Stimulated activated CD4-positive, alpha-beta T cell treated with anti-CD3 and anti-CD28 coated beads, Interleukin-2, amount 100 ng/mL, for 24 hours (primary cell): ENCODE measurements at places on chromosomes 13 and 19.

GRCh38 chr13:112170823-112171569 is 104.0 kb downstream of the SOX1 start:
- DNase-seq: no peak

DNA sequence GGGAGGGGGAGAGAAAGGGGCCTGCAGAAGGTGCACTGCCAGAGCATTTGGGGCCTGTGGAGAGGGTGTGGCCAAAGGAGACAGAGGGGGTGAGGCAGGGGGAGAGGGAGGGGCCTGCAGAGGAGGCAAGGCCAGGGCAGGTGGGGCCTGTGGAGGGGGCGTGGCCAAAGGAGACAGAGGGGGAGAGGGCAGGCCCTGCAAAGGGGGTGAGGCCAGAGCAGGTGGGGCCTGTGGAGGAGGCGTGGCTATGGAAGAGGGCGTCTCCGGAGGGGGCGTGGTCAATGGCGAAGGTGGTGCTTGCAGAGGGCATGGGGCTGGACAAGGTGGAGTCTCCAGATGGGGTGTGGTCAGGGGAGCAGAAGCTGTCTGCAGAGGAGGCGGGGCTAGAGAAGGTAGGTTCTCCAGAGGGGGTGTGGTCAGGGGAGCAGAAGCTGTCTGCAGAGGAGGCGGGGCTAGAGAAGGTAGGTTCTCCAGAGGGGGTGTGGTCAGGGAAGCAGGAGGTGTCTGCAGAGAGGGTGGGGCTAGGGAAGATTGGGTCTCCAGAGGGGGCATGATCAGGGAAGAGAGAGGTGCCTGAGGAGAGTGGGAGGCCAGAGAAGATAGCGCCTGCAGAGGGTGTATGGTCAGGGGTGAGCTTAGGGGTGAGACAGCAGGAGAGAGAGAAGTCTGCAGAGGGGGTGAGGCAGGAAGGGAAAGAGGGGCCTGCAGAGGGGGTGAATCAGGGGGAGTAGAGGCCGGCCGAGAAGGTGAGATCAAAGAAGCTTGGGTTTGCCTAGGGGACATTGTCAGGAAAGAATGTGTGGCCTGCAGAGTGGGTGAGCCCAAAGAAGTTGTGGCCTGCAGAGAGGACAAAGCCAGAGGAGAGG is 3.4 kb downstream of the PRR36 start:
- DNase-seq: peak; percentile 70

GRCh38 chr13:56736966-56737365 is 403.8 kb upstream of the PRR20A start:
- no peak for DNase-seq

DNA sequence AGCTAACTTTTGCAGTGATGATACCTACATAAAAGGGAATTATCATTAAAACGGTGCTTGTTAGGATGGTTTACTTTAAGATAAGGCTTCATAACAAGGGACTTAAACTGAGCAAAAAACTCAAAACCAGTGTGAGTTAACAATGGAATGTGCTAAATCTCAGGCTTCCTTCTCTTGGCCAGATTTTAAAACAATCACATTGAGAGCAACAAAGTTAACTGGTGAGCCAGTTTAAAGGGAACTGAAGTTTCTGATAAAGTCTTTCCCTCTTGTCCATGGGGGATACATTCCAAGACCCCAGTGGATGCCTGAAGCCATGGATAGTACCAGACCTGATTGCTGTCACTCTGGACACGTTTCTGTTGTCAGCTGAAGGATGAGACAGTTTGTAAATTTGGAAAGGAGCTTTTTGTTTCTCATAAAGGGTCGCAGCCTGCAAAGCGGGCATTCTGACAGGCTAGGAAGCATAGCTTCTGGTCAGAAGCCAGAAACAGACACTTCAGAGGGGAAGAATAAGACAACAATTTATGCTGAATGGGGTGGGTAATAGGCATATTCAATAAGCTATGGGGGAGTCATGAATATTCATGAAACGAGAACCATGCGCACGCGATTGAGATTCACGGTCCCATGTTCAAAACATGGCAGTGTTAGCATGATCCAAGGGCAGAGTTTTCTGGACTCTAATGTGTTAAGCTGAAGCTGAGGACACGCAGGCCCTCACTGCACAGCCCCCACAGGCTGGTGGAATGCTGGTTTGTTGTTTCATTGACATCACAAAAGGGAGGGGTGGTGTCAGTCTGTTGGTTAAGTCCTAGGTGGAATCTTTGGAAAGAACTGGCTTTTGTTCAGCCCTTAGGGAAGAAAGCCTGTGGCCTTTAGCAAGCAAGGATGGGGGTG is 150.6 kb upstream of the RNF113B start:
- DNase-seq: no peak

DNA sequence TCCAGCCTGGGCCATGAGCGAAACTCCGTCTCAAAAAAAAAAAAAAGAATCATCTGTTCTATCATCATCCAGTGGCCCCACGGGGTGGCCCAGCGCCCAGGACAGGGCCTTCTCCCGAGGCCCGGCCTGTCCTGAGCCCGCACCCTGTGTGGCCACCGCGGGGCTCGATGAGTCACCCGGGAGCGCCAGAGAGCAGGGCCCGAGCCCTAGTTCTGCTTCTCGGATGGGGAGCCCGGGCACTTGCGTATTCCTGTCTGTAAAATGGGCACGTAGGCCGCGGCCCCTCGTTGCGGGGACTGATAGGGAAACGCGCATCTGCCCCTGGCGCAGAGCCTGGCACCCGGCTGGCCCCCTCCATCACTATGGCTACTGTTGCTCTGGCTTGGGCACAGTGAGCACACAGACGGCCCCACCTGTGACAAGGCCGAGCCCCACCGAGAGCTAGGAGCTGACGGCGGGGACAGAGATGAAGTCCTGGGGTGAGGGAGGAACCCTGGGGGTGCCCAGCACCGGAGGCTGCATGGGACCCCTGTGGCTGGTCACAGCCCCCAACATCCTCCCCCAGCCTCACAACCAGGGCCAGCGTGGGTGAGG is 21.3 kb upstream of the UQCR11 start:
- DNase-seq: no peak

DNA sequence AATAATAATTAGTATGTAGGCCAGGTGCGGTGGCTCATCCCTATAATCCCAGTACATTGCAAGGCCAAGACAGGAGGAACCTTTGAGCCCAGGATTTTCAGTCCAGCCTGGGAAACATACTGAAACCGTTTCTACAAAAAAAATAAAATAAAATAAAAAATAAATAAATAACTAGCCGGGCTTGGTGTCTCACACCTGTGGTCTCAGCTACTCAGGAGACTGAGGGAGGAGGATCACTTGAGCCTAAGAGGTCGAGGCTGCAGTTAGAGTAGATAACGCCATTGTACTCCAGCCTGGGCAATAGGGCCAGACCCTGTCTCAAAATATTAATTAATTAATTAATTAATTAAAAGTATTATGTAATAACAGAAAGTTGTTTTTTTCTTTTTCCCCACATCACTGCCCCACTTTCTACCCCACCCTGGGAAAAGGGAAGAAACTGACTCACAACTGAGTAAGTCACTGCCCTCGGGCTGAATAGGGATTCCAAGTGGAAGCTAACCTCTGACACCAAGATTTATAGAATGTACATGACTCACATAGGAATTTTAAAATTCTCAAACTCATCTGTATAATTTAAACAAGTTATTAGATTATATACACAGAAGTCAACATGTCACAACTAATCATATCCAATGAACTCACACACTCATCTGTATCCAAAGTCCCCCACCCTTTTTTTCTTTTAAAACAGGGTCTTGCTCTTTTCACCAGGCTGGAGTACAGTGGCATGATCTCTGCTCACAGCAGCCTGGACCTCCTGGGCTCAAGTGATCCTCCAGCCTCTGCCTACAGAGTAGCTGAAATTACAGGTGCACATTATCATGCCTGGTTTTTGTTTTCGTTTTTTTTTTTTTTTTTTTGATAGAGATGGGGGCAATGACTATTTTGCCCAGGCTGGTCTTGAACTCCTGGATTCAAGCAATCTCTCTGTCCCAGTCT is 12.5 kb downstream of the ZNF611 start:
- no peak for DNase-seq

GRCh38 chr19:49117677-49118564 is 1.0 kb downstream of the C19orf73 start:
- no peak for DNase-seq

DNA sequence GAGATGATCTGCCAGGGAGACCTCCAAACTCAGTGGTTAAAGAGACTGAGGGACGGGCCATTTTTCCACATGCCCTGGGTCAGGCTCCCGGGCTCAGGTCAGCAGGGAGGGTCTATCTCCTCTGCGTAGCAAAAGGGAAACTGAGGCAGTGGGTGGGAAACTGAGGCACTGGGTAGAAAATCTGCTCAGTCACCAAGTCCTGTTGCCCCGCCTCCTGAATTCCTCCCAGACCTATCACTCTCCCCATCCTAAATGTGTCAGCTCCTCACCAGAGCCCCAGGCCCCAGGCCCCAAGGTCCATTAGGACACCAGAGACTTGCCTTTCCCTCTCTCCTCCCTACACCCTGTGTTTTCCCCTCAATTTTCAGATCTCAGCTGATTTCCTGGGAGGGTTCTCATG is 2.4 kb downstream of the CD320 start:
- DNase-seq: no peak

DNA sequence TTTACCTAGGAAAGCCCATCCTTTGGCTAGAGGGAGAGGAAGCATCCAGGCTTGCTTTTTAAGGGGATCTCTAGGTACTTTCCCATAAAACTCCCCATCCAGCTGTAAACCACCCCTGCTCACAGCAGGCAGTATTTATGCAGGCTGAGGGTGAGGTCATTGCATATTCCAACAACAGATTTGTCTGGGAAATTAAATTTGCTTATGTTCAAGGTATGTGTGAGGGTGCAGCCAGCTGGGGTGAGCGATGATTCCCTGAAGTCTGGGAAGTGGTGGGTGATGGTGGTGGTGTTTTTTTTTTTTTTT is 96.3 kb upstream of the C1QTNF9B start:
- DNase-seq: no peak

GRCh38 chr13:44230071-44230470 is 143.6 kb upstream of the SERP2 start:
- no peak for DNase-seq

- no peak for DNase-seq
These were observed 13.1 kb downstream of the ATP11A start for GRCh38 chr13:112702986-112703379.

- no peak for DNase-seq
These were observed at the start of gene TLE2 for GRCh38 chr19:3029065-3029923. Gene TLE2 (minus strand): TSS chr19:3029280. CDS start chr19:3028904, 376 bp downstream.

- DNase-seq: no peak
These were observed 21.8 kb downstream of the MRPS12 start for GRCh38 chr19:38952395-38953165.

DNA sequence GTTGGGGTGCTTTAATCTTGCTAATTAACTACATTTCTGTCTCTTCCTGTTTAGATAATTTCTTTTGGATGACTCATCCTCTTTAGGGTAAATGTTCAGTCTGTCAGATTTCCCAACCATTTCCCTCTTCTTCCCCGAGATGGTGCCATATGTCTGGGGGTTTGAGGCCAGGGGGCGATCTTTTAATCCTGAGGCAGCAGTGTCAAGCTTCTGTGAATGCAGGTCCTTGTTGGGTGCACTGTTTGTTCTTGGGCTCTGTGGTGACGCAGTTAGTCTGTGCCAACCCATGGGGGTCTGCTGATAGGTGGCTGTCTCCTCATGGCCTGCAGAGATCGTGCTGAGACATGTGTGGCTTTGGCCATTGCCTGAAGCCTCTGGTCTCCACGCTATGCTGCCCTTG is 420.4 kb downstream of the NDFIP2 start:
- no peak for DNase-seq

DNA sequence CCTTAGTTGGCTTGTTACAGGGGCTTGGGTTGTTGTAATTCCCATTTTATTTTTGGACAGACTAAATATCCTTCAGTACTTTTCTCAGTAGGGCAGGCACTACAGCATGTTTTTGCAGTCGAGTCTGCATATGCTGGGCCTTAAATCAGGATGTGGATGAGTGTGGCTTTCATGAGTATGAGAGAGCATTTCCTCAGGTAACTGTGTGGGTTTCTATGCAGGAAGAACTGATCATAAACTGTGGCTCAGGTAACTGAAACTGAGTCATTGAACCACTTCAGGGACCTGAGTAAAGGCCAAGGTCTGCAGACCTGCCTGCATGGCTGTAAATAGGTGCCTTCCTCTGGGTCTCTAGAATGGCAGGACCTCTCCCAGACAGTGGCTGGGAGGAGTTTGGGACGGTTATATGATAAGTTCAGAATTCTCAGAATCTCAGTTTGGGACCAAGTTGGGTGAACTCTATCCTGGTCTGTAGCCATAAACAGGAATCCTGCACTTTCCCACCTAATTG is 112.1 kb downstream of the ZNF737 start:
- DNase-seq: no peak

DNA sequence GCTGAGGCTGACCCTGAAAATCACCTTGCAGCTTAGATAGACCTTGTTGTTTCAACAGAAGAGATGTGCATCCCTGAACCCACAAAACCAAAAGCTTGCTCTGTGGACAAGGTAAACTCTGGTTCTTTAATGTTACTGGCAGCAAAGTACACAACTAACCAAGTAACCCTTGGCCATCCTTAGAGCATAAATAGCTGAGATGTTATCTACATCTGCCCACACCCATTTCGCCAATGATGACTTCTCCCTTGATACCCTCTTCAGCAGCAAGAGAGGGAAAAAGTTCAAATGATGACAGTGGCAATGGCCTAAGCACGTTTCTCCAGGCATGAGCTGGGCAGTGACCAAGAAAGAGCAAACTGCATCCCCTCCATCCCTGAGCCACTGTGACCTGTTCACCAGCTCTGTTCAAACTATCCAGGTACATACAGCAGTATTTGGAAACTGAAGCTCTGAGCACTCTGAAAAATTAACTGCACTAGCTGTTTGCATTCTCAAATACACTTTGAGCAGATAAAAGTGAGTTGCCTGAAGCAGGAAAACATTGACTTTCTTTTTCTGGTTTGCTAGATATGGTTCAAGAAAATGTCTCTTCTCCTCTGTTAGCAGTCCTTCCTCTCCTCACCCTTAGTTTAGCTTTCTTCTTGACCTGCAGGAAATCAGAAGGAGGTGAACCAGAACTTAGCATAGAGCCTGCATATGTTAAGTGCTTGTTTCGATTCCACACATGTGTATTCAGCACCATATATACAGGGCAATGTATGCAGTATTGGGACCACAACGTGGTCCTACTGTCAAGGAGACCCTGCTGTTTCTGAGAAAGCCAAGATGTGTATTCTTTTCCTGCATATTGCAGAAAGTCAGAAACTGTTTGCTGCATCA is 231.7 kb downstream of the FOXO1 start:
- DNase-seq: no peak

DNA sequence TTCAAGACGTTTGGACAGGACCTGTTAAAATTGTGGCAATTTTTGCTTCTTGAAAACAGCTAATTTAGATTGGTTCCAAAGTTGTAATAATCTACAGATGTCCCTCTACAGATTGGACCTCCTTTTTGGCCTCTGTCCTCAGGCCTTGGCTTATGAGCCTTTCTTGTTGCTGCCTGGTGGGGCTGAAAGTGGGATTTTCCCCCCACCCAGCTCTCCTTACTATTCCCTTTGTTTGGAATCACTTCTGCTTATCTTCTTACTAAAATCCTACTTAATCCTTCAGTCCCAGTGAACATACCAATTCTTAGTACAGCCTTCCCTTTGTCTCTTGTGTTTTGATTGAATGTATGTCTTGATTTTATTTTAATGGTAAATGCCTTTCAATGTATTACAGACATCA is 63.5 kb upstream of the TEX29 start:
- no peak for DNase-seq
